Femur (tissue), 1 donor: ENCODE measurements at places on chromosomes 16 and 17.

GRCh38 chr16:11073407-11073999 is 129.1 kb downstream of the CLEC16A start:
- no peak for DNase-seq

DNA sequence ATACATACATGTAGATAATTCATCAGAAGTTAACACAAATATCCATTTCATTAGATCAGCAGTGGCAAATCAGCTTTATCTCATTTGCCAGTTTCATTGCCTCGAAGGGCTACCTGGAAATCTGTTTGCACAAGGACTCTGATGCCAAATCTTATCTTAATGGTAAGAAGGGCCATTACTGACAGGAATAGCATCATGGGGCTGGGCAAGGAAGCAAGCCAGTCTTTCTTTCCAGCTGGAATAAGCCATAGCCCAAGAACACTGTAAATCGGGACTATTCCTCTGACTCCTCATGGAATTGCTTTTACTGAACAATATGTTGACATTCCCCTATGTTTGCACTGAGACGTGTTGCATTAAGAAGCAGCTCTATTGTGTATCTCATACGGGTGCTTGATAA is 101.4 kb upstream of the CLEC3A start:
- no peak for DNase-seq

GRCh38 chr17:69367298-69367697 is 40.4 kb upstream of the ABCA5 start:
- DNase-seq, result no peak

DNA sequence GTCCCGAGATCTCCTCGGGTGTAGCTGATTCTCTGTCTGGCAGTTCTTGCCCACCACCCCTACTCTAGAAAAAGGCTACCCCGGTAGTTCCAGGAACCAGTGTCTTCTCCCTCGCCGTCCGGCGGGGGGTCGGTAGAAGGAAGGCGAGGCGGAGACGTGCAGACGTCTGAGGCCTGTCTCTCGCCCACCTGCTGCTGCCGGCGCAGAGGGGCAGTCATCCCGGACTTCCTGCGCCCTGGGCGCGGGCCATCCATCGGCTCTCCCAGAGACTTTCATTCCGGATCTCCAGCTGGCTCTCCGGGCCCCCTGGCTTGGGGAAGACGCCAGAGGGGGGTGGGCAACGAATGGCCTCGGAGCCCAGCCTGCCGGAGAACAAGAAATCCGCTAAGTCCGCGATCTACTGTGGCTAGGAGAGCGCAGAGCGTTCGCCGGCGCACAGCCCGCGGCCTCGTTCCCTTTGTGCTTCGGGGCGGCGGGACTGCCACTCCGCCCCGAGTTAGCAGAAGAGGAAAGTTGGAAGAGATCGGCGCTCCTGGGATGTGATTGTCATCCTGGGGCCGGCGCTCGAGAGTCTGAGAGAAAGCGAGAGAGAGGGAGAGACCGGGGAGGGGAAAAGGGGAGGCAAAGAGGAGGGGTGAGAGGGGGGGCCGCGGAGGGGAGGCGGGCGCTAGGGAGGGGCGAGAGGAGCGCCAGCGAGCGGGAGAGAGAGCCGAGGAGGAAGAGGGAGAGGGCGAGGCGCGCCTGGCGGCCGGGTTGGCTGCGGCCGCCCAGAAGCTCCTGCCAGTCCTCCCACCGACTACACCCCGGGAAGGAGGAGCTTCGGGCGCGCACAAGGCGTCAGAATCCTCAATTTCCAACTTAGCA is at the start of gene IRX5:
Gene IRX5 (plus strand): TSS at position 861 of the 864 bp plus-strand sequence. CDS start 334 bp downstream, outside the sequence.
- DNase-seq, result peak; percentile 95

DNA sequence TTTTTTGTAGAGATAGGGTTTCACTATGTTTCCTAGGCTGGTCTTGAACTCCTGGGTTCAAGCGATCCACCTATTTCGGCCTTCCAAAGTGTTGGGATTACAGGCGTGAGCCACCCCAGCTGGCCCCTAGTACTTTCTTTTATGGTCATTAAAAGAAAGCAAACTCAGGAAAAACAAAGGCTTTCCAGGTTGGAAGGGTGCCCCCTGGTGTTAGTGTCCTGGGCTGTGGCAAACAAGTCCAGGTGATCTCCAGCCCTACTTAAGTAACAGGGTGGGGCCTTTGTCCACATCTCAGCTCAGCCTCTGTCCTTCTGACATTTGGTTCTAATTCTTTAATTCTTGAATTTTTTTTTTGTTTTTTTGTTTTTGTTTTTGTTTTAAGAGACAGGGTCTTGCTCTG is 6.9 kb downstream of the IGFBP4 start:
- no peak for DNase-seq

GRCh38 chr16:31428638-31429247 is 583 bp upstream of the COX6A2 start:
- no peak for DNase-seq

DNA sequence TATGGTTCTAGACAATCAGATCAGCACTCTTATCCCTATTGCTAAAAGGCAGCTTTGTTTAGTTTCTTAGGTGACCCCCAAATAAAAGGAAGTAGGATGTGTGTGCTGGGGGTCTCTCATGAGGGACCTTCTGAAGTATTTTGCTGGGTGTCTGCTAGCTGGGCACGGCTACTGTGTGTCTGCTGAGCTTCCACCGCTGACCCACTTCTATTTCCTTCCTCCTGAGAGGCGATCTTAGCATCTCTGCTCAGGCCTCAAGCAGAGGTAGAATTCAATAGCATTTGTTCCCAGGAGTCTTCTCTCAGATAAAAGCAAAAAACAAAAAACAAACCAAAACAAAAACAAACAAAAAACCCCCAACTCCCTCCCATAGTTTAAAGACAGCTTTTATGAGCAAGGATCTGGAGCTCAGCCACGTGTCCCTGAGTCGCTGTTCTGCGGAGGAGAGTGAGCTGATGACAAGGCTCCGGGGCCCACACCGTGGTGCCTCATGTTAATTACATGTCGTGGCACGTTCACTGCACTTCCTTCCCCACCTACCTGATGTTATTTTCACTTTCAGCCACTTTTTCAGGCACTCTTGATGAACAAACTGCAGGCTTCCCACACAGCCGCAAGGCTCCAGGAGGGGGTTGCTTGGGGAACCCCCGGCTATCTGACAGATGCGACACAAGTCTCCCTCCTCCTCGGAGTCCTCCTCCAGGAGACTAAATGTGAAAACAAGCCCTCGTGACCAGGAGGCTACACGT is 83.5 kb downstream of the MARCHF10 start:
- no peak for DNase-seq
